ENCODE measurements at places on chromosomes 4 and X. TPM values are rescaled to one million over a fixed set of nuclear protein-coding genes. Genes with fewer than 3 reads are reported as not detected.

DNA sequence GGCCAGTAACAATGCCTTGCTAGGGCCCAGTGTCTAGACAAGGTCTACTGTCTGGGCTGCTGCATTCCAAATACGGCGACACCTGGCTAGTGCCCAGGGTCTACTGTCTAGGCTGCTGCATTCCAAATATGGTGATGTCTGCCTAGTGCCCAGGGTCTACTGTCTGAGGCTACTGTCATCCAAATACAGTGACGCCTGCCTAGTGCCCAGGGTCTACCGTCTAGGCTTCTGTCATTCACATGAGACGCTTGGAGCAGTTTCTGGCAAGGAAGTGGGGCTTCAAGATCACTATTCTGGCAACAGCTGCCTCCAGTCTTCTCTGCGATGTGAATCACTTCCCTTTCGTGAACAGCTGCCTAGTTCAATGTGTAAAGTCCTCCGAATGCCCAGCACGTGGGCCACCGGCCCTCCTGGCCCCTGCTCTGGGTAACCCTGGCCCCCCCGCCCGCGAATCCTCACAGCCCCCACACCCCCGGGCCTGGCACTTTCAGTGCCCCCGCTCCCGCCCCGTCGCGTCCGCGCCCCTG is 12.7 kb downstream of the ACOX3 start:
- no peaks in the 10 kb centered on the region for H3K27me3 ChIP-seq
- peak overlapping the region; percentile 76 for H3K4me3 ChIP-seq
- no peaks in the 10 kb centered on the region for H3K36me3 ChIP-seq
- DNase-seq: no peak
- H3K4me1 ChIP-seq: peaks cover 9% of the 10 kb centered on the region

- no peaks in the 10 kb centered on the region for H3K4me1 ChIP-seq
- no peak overlapping the region for H3K27ac ChIP-seq
- no peaks in the 10 kb centered on the region for H3K36me3 ChIP-seq
- no peak for DNase-seq
Observed at GRCh38 chrX:74540635-74541249, 73.7 kb downstream of the RLIM start.

GRCh38 chrX:20545538-20545937 is 278.8 kb upstream of the RPS6KA3 start:
- no peaks in the 10 kb centered on the region for H3K4me1 ChIP-seq
- no peak overlapping the region for H3K4me3 ChIP-seq
- DNase-seq: no peak
- no peaks in the 10 kb centered on the region for H3K36me3 ChIP-seq
- H3K27ac ChIP-seq: no peak overlapping the region

DNA sequence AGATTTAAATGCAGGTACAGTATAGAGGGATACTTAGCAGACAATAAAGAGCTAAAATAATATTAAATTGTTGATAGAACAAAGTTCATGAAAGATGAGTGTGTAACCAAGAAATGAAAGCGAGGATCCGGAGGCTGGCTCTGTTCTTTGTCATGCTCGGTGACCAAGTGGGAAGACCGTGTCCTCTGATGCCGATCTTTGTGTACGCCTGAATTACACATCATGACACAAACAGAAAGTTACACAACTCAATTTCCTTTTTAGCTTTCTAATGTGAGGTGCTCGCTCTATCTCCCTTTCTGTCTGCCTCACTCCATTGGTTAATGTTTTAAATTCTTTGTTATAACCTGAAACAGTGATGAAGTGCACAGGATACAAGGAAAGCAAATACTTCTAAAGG is 114.8 kb upstream of the NEIL3 start:
- DNase-seq: no peak
- H3K27ac ChIP-seq: no peak overlapping the region

DNA sequence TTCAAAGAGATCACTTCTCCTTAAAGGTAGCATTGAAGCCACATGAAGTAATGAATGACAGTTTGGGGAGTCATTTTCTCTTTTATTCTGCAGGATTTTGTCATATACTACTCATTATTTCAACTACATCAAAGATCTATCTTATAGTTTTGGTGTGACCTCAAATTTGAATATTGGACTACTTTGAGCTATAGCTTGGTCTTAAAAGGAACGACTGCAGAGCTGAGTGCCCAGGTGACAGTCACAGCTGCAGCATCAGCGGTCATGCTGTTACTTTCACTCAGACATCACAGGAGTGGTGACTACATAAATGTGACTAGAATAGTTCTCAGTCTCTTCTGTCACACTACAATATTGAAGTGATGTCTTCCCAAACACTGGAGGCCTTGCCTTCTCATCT is 10.7 kb upstream of the SPCS3 start:
- H3K4me1 ChIP-seq: no peaks in the 10 kb centered on the region
- H3K27me3 ChIP-seq: no peaks in the 10 kb centered on the region
- H3K27ac ChIP-seq: no peak overlapping the region
- H3K36me3 ChIP-seq: no peaks in the 10 kb centered on the region

DNA sequence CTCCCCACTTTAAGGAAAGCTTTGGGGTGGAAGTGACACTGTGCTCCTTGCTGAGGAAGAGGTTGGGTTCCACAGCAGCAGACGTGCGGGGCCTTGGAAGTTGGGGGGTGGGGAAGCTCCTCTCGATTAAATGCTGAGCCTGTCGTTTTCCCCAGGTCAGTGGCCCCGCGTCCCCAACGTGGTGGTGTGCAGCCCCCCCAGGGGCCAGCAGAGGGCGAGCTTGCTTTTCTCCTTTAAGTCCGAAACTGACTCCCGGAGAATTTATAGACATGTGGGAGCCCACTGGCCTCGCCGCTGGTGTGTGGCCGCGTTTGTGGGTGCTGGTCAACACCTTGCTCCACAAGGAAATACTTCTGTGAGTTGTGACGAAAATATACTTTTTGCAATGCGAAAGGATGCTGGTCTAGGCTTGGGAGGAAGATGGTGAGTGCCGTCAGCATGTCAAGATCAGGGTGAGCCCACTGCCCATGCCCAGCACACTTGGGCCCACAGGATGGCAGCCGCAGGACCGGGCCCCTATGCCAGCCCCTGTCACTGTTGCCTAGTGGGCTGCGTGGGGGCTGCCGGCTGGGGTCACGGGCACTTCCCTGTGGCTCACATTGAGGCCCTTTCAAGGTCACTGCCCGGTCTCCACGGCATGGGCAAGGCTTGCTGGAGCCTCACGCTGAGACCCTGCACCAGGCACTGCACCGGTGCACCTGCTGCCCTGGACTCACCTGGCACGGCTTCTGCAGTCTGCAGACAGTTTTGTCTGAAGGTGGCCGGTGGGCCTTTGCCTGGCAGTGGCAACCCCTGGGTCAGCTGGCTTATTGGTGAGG is 9.4 kb downstream of the UVSSA start:
- H3K27ac ChIP-seq: no peak overlapping the region
- H3K4me1 ChIP-seq: no peaks in the 10 kb centered on the region
- no peaks in the 10 kb centered on the region for H3K36me3 ChIP-seq
- H3K27me3 ChIP-seq: no peaks in the 10 kb centered on the region
- no peak overlapping the region for H3K4me3 ChIP-seq

- H3K27me3 ChIP-seq: no peaks in the 10 kb centered on the region
- H3K27ac ChIP-seq: no peak overlapping the region
- no peak overlapping the region for H3K4me3 ChIP-seq
Observed at GRCh38 chr4:65007841-65008439, 598.7 kb upstream of the TECRL start.

GRCh38 chrX:40237731-40238178 is 140.0 kb upstream of the BCOR start:
- no peaks in the 10 kb centered on the region for H3K4me1 ChIP-seq
- no peaks in the 10 kb centered on the region for H3K27me3 ChIP-seq
- DNase-seq: no peak
- no peak overlapping the region for H3K4me3 ChIP-seq
- no peak overlapping the region for H3K27ac ChIP-seq

GRCh38 chr4:66693694-66694093 is 851.6 kb downstream of the CENPC start:
- H3K4me3 ChIP-seq: no peak overlapping the region
- H3K36me3 ChIP-seq: no peaks in the 10 kb centered on the region
- H3K4me1 ChIP-seq: no peaks in the 10 kb centered on the region
- no peaks in the 10 kb centered on the region for H3K27me3 ChIP-seq
- no peak overlapping the region for H3K27ac ChIP-seq
- no peak for DNase-seq

DNA sequence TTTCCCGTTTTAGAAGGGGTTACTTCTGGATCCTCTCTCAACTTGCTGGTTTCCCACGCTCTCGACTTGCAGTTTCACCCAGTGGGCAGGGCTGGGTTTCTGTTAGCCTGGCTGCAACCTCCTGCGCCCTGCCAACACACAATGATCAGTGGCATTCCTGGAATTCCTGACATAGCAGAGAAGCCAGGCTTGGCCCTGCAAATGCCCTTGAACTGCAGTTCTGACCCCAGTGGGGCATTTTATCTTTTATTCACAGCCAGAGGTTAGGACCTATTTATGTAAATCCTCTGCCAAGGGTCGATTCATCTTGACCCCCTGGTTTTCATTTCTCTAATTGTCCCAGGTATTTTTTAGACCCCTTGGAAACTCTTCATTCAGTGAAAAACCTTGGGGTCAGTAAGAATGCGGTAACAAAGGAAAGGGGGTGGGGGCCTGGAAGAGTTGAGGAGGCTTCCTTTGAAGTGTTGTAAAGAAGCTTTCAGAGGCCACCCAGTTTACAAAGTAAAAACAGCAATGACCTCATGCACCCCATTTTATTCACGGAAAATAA is 217.6 kb downstream of the ZNF674 start:
- H3K27me3 ChIP-seq: no peaks in the 10 kb centered on the region
- H3K36me3 ChIP-seq: no peaks in the 10 kb centered on the region
- no peaks in the 10 kb centered on the region for H3K4me1 ChIP-seq
- H3K4me3 ChIP-seq: no peak overlapping the region

GRCh38 chr4:52824603-52825459 is 37.3 kb upstream of the RASL11B start:
- no peak overlapping the region for H3K27ac ChIP-seq
- H3K4me1 ChIP-seq: no peaks in the 10 kb centered on the region
- H3K27me3 ChIP-seq: no peaks in the 10 kb centered on the region
- H3K36me3 ChIP-seq: no peaks in the 10 kb centered on the region

- no peak overlapping the region for H3K27ac ChIP-seq
- H3K4me1 ChIP-seq: no peaks in the 10 kb centered on the region
- DNase-seq: no peak
- H3K4me3 ChIP-seq: no peak overlapping the region
- H3K27me3 ChIP-seq: no peaks in the 10 kb centered on the region
Observed at GRCh38 chr4:24209131-24209530, 319.3 kb upstream of the PPARGC1A start.

DNA sequence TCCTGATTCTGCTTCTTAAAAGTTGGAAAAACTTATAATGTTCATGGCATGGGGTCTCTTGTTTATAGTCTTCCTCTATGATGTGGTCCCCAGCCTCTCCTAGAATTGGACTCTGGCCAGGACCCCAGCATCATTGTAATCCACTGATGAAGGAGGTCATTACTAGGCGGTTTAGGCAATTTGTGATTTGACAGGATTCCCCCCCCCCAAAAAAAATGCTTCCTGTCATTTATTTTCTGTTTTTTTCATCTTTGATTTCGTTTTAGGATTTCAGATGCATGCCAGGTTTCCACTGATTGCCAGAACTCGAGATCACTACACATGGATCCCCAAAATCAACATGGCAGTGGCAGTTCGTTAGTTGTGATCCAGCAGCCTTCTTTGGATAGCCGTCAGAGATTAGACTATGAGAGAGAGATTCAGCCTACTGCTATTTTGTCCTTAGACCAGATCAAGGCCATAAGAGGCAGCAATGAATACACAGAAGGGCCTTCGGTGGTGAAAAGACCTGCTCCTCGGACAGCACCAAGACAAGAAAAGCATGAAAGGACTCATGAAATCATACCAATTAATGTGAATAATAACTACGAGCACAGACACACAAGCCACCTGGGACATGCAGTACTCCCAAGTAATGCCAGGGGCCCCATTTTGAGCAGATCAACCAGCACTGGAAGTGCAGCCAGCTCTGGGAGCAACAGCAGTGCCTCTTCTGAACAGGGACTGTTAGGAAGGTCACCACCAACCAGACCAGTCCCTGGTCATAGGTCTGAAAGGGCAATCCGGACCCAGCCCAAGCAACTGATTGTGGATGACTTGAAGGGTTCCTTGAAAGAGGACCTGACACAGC is 4.9 kb downstream of the SPRY1 start:
- H3K4me3 ChIP-seq: no peak overlapping the region
- H3K36me3 ChIP-seq: no peaks in the 10 kb centered on the region
- DNase-seq: peak; percentile 38
- no peaks in the 10 kb centered on the region for H3K27me3 ChIP-seq

- no peak for DNase-seq
- H3K27me3 ChIP-seq: no peaks in the 10 kb centered on the region
- H3K27ac ChIP-seq: no peak overlapping the region
- no peak overlapping the region for H3K4me3 ChIP-seq
Observed at GRCh38 chr4:174581901-174582300, 59.6 kb upstream of the HPGD start.

- no peaks in the 10 kb centered on the region for H3K27me3 ChIP-seq
- DNase-seq: no peak
- no peak overlapping the region for H3K4me3 ChIP-seq
Observed at GRCh38 chr4:7333801-7334421, 100.8 kb downstream of the PSAPL1 start.

DNA sequence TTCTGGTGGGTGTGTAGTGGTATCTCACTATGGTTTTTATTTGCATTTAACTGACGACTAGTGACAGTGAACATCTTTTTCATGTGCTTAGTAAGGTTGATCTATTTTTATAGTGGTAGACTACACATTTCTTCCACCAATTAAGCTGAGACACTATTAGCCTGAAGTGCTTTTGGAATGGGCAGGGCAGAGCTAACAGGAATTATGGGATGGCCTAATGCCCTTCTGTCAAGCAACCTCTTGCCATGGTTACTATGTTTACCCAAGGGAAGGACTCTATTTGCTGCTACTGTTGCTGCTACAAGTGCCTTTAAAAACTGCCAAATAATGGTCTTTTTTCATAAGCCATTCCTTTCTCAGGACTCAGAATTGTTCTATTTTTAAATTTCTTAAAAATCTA is 676.7 kb upstream of the ACTRT1 start:
- H3K36me3 ChIP-seq: no peaks in the 10 kb centered on the region
- no peaks in the 10 kb centered on the region for H3K4me1 ChIP-seq
- H3K27me3 ChIP-seq: no peaks in the 10 kb centered on the region
- no peak overlapping the region for H3K4me3 ChIP-seq
- DNase-seq: no peak
- H3K27ac ChIP-seq: no peak overlapping the region

DNA sequence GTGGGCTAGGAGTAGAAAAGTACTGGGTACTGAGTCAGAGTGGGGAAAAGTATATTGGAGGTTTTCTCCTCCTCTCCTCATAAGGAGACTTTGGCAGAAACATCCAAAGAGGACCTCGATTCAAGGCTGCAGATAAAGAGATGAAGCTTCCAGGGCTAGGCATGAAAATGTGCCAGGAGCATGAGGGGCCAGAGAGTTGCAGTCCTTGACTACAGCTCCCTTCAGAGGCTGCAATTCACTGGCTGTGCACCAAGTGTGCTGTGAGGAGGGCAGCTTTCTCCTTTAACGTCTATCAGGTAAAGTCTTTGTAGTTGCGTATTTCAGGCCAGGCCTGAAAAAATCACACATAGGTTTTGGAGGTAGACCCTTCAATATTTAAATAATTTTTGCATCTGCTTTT is 174.9 kb upstream of the VEGFC start:
- H3K4me3 ChIP-seq: no peak overlapping the region
- no peaks in the 10 kb centered on the region for H3K36me3 ChIP-seq
- no peaks in the 10 kb centered on the region for H3K4me1 ChIP-seq
- no peak overlapping the region for H3K27ac ChIP-seq

CLDN22 gene
- not detected for total RNA-seq

ZFP42 gene
- not detected for total RNA-seq

HPGDS gene
- total RNA-seq: not detected

NOX1 gene
- total RNA-seq: not detected

TMSB15A gene
- 4.7 TPM for total RNA-seq

PPBP gene
- total RNA-seq: not detected
